ENCODE measurements at places on chromosomes 1 and 21. TPM values are rescaled to one million over a fixed set of nuclear protein-coding genes. Genes with fewer than 3 reads are reported as not detected.
A peak's percentile ranks its signal among the peaks of the same experiment; 100 is the strongest.

- no peaks in the 10 kb centered on the region for H3K36me3 ChIP-seq
- H3K4me1 ChIP-seq: peaks cover 29% of the 10 kb centered on the region
- no peak overlapping the region for H3K27ac ChIP-seq
- DNase-seq: no peak
- H3K4me3 ChIP-seq: no peak overlapping the region
- H3K27me3 ChIP-seq: no peaks in the 10 kb centered on the region
Observed at GRCh38 chr21:37874904-37875780, 41.1 kb downstream of the KCNJ6 start.

DNA sequence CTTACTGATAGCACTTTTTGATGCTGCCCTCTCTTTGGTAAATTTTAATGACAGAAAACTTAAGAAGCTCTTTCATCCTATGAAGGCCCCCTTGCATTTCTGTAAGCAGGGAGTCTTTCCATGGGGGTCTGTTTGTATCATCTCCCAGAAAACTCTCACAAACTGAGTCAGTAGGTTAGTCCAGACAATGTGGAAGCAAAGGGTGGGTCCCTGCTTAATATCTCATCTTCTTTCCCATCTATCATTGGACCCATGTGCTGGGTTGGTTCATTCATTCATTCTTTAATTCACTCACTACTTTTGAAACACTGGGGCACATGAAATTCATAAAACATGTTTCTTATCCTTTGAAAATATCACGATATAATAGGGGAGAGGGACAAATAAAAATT is 164.3 kb downstream of the NTMT2 start:
- H3K4me3 ChIP-seq: no peak overlapping the region
- peak overlapping the region; percentile 90 for H3K27ac ChIP-seq
- DNase-seq: no peak
- no peaks in the 10 kb centered on the region for H3K27me3 ChIP-seq
- H3K36me3 ChIP-seq: no peaks in the 10 kb centered on the region

GRCh38 chr1:69834336-69834735 is 266.6 kb downstream of the LRRC7 start:
- H3K27me3 ChIP-seq: no peaks in the 10 kb centered on the region
- H3K27ac ChIP-seq: no peak overlapping the region
- no peak for DNase-seq
- H3K4me1 ChIP-seq: no peaks in the 10 kb centered on the region
- no peaks in the 10 kb centered on the region for H3K36me3 ChIP-seq
- no peak overlapping the region for H3K4me3 ChIP-seq

DNA sequence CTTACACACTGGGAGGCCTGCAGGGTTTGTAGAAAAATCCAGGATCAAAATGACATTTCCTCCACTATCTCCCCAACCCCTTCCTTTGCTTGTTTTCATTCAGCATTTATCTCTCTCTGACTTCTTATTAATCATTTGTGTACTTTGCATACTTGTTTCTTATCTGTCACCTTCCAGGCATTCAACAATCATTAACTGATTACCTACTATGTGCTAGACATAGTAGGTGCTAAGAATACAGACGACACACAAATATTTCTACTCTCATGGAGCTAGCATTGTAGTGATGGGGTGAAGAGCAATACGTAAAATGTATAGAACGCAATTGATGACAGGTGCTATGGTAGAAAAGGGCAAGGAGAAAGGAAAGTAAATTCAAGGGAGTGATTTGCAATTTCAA is 20.9 kb downstream of the TRABD2B start:
- no peaks in the 10 kb centered on the region for H3K27me3 ChIP-seq
- H3K27ac ChIP-seq: no peak overlapping the region
- H3K4me1 ChIP-seq: no peaks in the 10 kb centered on the region
- H3K4me3 ChIP-seq: no peak overlapping the region

- no peaks in the 10 kb centered on the region for H3K27me3 ChIP-seq
- no peaks in the 10 kb centered on the region for H3K36me3 ChIP-seq
- no peak overlapping the region for H3K4me3 ChIP-seq
- H3K4me1 ChIP-seq: no peaks in the 10 kb centered on the region
- H3K27ac ChIP-seq: no peak overlapping the region
- DNase-seq: no peak
Observed at GRCh38 chr1:16957731-16958130, 22.7 kb downstream of the MFAP2 start.

Gene MEGF6
- total RNA-seq: 10.9 TPM

Gene DHX9
- total RNA-seq: 169 TPM

Gene NR0B2
- total RNA-seq: not detected

Gene CELA2A
- total RNA-seq: not detected

Gene SPRR1B
- 0.39 TPM for total RNA-seq
